Cortex of kidney (tissue), 1 donor: ENCODE measurements at places on chromosomes 5 and 9.

DNA sequence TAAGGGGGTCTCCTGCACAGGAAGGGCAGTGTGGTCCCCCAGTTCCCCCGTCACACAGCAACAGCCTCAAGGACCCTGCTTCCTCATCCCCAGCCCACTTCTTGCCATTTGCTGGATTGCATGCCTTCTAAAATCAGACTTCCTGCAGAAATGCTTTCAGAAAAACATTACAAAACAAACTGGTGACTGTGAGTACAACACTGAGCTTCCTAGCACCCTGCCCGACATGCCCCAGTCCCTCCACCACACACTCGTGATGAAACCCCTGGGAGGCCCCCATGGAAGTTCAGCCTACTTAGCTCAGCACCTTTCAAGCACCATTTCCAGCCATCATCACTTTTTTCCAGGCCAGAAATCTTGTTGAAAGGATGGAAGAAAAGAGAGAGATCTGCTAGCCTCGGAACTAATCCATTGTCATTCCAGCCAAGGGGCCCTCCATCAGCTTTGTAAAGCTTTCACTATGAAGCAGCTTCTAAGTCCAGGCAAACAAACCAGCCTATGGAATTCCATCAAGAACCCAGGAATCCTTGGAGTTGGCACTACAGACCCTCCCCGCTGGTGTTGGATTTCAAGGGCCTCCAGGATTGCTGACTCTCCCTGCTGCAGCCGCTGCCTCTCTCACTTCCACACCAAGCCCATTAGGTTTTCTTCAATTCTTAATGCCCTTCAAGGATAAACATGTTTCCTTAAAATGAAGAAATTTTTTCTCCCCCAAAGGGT lies 114.6 kb downstream of the C5orf15 start:
- DNase-seq = no peak

- no peak for DNase-seq
Observed at GRCh38 chr5:109803854-109804253, 114.1 kb downstream of the MAN2A1 start.

GRCh38 chr5:147748590-147748989 lies 33.9 kb downstream of the JAKMIP2 start:
- DNase-seq = no peak

GRCh38 chr5:135439231-135440205 lies 7.6 kb downstream of the DCANP1 start:
- DNase-seq = no peak

DNA sequence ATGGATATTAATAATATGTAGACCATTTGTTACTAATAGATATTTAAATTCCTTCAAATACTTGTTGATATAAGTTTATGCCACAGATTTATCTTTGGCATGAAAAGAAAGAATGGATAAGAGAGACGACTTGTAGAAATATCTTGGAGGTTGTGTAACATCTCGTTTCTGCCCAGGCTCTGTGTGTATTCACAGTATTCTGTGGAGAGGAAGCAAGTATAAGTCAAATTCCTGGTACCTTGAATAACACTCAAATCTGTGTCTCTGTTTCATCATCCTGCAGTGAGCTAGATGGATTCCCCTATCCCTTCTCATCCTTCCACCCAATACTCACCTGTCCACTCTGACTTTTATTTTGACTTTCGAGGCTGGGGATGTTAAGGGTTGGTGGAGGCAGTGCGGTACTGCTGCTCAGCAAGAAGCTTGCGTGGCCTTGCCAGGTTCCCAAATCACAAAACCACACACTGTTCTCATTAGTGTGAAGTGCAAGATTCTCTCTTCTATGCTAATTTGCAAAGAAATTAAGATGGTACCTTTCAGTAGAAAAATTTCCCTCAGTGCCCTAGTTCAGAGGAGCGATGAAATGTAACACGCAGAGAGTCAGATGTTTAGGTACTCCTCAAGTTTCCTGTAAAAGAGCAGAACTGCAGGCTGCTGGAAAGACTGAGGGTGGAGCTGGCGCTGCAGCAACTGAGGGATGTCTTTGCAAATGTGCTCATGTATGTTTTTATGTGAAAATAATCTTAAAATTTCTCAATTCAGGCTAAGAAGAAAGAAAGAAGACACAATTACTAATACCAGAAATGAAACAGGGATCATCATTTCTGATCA lies 42.6 kb upstream of the ANKRD18A start:
- no peak for DNase-seq

- no peak for DNase-seq
Observed at GRCh38 chr9:133247632-133248031, 27.4 kb downstream of the ABO start.

- DNase-seq = no peak
Observed at GRCh38 chr5:108686676-108687075, 61.0 kb upstream of the FER start.

DNA sequence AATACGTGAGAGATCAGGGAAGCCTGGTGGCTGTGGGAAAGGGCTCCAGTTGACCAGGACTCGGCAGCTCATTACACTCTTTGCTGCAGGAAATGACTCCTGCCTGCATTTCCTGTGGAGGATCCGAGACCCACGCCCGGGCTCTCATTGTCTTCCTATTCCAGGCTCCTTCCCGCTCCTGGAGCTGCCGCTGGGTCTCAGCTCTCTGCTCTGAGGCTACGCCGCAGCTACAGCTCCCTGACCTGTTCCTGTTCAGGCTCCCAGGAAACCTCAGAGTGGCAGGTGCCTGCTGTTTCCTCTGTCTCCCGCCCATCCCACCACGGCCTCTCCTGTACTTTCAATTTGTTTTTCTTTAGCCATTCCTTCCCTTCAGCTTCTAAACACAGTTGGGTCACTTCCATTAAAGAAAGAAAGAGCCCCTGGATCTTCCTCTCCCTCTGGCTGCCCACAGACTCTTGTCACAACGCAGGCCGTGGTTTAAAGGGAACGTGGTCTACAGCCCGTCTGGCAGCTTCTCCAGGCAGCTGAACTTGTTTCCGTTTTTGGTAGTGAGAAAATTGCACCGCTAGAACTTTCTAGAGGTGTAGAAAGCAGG lies 71.5 kb downstream of the IL6ST start:
- no peak for DNase-seq

- no peak for DNase-seq
Observed at GRCh38 chr5:169716287-169716686, 79.2 kb downstream of the DOCK2 start.

GRCh38 chr9:124339603-124340146 lies 75.6 kb downstream of the PSMB7 start:
- no peak for DNase-seq

- DNase-seq = no peak
Observed at GRCh38 chr5:119370486-119370885, 14.7 kb downstream of the TNFAIP8 start.

DNA sequence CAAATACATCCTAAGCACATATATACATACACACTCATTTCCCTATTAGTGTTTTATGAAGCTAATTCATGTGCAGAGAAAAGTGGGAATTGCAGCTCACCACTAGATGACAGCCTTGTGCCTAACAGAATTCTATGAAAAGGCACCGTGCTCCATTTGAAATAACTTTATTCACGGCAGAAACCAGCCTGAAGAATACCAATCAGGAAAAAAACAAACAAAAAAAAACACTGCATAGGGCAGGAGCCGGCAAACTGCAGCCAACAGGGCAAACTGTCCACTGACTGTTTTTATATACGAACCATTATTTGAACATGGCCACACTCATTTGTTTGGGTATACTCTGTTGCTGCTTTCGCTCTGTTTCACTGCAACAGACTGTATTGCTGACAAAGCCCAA lies 33.6 kb downstream of the ERMP1 start:
- DNase-seq = no peak

- DNase-seq = no peak
Observed at GRCh38 chr5:20041326-20042274, 53.6 kb upstream of the CDH18 start.

- DNase-seq = no peak
Observed at GRCh38 chr9:16964228-16964627, 93.8 kb upstream of the BNC2 start.

GRCh38 chr5:88670461-88670860 lies 212.5 kb downstream of the MEF2C start:
- no peak for DNase-seq

- DNase-seq = no peak
Observed at GRCh38 chr9:84271531-84271900, 69.0 kb downstream of the SLC28A3 start.

GRCh38 chr9:75623462-75623861 lies 267.0 kb upstream of the PCSK5 start:
- DNase-seq = no peak

DNA sequence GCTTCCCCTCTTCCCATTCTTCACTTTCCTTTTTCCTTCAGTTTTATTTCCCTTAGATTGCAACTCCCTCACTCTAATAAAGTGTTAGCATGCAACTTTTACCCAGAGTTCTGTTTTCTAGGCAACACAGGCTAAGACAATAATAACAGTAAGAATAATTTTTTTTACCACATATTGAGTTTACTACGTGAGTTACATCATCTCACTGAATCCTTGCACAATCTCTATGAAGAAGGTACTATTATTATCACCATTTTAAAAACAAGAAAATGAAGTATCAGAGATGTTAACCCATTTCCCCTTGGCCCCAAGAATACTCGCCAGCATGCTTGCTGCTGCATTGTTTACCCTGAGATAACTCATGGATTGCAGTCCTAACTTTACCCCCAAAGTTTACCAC lies 53.7 kb upstream of the SMIM32 start:
- no peak for DNase-seq
